ENCODE measurements at places on chromosomes 11 and 22.
A peak's percentile ranks its signal among the peaks of the same experiment; 100 is the strongest.

GRCh38 chr22:36585841-36586240 lies 56.9 kb upstream of the EIF3D start:
- DNase-seq: no peak

GRCh38 chr11:73003088-73003487 lies 139.0 kb downstream of the FCHSD2 start:
- DNase-seq: no peak

GRCh38 chr11:14676068-14676467 lies 32.5 kb downstream of the PDE3B start:
- no peak for DNase-seq

- DNase-seq: no peak
These were observed 64.8 kb downstream of the RAB30 start for GRCh38 chr11:83006877-83007330.

GRCh38 chr22:35446365-35446764 lies 46.4 kb downstream of the MCM5 start:
- no peak for DNase-seq

- DNase-seq: no peak
These were observed at the start of gene TMEM25 for GRCh38 chr11:118530683-118531596. Gene TMEM25 (plus strand): TSS chr11:118531192. CDS start chr11:118531802, 610 bp downstream.

GRCh38 chr11:13160346-13160745 lies 117.2 kb upstream of the BMAL1 start:
- DNase-seq: no peak

GRCh38 chr11:47259232-47259977 lies 1.6 kb downstream of the NR1H3 start:
- DNase-seq: no peak

GRCh38 chr22:22349455-22349836 lies 104.9 kb downstream of the VPREB1 start:
- DNase-seq: no peak

GRCh38 chr11:94144216-94144615 lies 15.6 kb downstream of the PANX1 start:
- no peak for DNase-seq

DNA sequence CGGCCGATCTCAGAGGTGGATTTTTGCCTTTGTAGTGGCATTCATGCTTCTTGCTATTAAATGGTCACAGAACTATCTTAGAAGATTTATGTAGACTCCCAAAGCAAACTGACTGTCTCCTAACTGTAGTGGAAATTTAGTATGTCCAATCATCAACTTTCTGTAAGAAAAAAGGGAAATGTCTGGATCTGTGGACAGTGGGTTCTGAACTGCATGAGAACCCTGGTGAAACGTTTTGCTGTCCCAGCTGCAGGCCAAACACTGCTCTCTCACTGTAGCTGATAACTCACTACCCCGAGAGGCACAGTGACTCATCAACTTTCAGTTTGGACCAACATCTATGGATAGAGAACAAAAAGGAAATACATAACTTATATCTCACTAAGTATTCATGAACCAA lies 387.1 kb downstream of the SOX6 start:
- DNase-seq: no peak

DNA sequence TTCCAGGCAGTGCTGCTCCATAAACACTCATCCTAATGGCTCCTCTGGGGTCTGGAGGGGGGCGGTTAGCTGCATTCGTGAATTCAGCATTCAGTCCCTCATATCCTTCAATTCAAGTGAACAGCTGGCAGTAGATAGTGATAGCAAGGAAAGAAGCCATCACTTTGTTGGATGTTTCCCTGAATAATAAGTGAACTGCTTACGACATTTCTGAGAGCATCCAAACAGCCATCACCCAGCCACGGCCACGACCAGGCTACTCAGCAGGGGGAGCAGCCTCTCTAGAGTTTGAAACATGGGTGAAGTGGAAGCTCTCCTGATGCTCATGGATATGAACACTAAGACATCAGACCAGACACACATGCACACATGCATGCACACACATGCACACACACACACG lies 163.6 kb downstream of the NTM start:
- DNase-seq: no peak

GRCh38 chr11:2297623-2298030 lies 4.1 kb downstream of the C11orf21 start:
- no peak for DNase-seq

DNA sequence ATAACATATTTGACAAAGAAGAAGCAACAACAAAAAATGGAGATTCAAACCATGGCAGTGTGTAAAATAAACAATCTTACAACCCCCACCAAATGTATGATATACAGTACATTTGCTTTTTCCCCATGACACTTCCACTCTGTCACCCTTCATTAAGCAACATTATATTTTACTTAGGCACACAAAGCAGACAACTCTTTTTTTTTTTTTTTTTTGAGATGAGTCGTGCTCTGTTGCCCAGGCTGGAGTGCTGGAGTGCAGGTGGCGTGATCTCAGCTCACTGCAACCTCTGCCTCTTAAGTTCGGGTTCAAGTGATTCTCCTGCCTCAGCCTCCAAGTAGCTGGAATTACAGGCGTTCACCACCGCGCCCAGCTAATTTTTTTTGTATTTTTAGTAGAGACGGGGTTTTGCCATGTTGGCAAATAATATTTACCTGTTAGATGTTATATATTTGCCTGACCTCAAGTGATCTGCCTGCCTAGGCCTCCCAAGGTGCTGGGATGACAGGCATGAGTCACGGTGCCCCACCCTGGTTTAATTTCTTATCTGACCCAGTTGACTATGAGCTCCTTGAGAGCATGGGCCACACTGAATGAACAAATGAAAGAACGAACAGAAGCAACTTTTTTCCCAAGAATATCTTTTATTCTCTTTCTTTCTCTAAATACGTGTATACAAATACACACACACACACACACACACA lies 5.5 kb upstream of the PCF11 start:
- no peak for DNase-seq

GRCh38 chr11:7639643-7640025 lies 33.7 kb downstream of the CYB5R2 start:
- no peak for DNase-seq

GRCh38 chr11:19168090-19168489 lies 33.7 kb downstream of the CSRP3 start:
- no peak for DNase-seq

GRCh38 chr11:85590848-85591483 lies 36.2 kb downstream of the DLG2 start:
- no peak for DNase-seq

- no peak for DNase-seq
These were observed 37.2 kb downstream of the TMEM123 start for GRCh38 chr11:102415304-102415916.

DNA sequence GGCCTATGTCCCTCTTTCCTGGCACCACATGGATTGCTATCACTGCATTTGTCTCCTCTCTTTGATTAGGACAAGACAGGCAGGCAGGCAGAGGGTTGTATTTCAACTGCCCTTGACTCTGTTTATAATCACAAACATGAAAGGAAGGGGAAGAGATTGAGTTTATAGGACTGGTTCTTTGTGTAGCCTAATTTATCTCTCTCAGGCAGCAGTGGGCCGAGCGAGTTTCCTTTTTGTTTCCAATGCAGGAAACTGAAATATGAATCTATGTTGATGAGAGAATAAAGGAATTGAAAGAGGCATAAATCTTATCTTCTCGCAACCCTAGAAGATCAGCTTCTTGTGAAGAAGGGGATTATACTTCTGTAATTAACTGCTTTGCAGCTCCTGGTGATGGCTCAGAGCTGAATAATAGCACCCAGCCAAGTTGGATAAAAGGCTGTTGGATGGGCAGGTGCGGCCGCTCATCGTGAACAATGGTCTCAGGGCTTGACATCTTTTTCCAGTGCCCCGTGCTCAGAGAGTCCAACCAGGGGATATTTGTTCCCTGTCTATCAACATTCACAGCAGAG lies 80.6 kb upstream of the SYT13 start:
- peak; percentile 11 for DNase-seq

DNA sequence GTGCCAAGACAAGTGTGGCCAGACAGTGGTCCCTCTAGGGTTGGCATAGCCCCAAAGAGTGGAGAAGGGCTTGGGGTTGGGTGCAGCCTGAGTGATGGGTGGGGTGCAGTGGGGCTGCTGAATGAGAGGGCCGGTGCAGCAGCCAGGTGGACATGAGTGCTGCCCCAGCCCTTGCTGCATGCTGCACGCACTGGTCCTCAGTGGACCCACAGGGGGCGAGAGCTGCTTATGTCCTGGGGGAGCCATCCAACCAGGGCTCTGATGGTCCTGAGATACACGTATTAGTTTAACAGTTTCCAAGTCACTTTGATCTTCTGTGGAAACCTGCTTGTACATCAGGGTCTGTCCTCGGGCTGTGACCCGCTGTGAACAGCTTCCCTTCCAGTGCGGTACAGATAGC lies 23.9 kb upstream of the ACR start:
- no peak for DNase-seq

- no peak for DNase-seq
These were observed 285.0 kb downstream of the TTC28 start for GRCh38 chr22:28394513-28395110.

DNA sequence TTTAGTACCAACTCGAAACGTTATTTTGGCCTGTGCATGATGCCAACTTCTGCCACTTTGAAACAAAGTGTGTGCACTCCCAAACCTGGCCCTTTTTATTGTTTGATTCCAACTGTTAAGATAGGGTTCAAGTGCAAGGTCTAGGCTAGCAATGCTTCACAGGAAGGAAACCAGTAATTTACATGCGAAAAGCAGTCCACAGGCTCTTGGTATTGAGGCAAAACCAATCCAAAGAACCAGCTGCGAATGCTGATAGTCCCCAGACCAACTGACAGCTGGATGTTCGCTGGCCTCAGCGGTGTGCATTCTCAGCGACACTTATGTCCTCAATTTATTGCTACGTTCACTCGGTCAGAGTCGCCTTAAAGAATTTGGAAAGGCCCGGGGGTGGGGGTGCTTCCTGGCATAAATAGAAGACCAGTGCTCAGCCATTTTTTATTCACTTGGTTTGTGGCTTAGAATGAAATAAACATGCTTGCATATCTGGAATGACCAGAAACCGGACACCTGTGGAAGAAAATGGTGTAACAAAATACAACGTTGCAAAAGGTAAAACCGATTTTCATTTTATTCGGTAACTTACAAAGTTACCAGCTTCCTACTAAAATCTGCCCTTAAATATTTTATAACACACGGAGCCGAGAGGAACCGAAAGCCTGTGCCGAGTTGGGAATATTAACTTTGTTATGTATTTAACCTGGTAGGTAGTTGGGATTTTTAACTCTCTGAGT lies 1.6 kb downstream of the CPT1A start:
- DNase-seq: no peak

GRCh38 chr11:34044664-34045485 lies 6.7 kb upstream of the CAPRIN1 start:
- no peak for DNase-seq

DNA sequence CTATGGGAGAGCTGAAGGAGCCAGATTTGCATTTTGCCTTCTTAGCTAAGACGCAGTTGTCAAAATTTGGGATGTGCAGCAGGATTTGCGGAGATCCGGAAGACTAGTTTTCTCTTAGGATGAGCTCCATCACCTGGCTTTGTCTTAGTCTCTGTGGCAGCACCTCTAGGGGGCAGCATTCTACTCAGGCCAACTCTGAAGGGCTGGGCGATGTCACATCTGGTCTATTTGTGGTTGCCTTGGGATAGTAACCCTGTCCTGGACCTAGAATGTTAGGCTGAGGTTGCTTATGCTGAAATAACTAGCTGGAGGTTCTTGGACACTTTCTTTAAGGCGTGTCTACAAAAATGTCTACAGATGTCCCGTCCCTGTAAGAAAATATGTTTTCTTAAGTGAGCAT lies 116.2 kb downstream of the FAT3 start:
- no peak for DNase-seq

DNA sequence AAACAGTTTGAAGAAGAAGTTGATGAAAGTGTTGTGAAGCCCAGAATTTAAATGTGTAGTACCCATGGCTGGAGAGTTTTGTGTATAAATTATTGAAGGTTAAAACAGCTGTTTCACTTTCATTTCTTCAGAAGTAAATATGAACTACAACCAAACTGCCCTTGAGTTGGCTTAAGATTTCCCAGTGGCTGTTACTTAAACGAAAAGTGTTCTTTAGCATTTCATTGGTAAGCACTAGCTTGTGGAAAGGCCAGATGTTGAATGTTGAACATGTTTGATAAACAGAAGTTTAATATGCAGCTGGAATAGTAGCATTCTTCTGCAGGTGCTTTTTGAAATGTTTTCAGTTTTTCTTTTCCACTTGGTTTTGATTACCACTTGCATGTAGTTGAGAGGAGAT lies 83.2 kb upstream of the TNRC6B start:
- DNase-seq: no peak

GRCh38 chr11:117654281-117655255 lies 142.4 kb downstream of the DSCAML1 start:
- DNase-seq: no peak

DNA sequence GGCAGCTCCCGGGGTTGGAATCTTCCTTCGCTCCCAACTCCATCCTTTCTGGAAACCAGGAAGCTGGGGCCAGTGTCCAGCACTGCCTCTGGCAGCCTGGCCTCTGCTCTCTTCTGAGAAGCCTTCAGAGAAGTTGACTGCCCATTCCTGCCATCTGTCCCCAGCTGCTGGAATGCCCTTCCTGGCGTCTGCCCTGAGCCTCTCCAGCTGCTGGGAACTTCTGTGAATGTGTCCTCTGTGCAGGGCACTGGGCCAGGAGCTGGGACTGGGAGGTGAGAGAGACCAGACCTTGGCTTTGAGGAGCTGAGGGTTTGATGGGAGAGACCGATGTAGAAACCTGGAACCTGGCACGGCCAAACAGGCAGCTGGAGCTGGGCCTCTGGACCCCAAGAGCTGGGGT lies 5.9 kb upstream of the SOX10 start:
- DNase-seq: no peak

GRCh38 chr11:57179681-57180080 lies 2.1 kb upstream of the LRRC55 start:
- DNase-seq: no peak

- DNase-seq: no peak
These were observed 73.1 kb downstream of the ZNRF3 start for GRCh38 chr22:28956506-28956905.

DNA sequence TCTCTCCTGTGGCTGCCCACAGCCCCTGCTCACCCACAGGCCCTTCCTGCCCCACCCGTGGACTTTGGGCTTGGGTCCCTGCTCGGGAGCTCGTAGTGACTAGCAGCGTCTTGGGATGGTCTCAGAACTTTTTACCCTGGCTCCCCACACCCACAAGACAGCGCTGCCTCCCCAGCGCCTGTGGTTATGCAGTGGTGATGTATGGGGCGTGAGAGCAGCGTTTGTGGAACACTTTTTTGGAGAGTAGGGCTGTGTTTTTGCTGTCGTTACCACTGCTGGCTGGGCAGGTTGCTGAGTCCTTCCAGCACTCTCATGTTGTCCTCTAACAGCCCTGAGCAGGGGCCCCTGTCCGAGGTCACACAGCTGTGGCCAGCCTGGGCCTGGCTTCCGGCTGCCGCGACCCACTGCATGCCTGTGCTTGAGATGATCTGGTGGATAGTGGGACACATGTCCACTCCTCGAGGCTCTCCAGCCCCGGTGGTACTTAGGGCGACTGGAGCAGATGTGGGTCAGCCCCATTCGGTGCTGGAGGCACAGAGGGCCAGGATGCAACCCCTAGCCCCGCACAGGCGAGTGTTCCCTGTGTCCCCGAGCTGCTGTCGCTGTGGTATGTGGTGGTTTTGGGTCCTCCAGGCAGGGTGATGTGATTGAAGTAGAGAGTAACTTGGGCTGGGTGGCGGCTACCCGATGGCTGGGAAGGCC lies 7.1 kb upstream of the GRAMD4 start:
- DNase-seq: no peak

All from mesenteric fat pad (tissue), 1 donor.